ENCODE measurements at places on chromosomes 16 and 17. TPM values are rescaled to one million over a fixed set of nuclear protein-coding genes. Genes with fewer than 3 reads are reported as not detected.
A peak's percentile ranks its signal among the peaks of the same experiment; 100 is the strongest.

DNA sequence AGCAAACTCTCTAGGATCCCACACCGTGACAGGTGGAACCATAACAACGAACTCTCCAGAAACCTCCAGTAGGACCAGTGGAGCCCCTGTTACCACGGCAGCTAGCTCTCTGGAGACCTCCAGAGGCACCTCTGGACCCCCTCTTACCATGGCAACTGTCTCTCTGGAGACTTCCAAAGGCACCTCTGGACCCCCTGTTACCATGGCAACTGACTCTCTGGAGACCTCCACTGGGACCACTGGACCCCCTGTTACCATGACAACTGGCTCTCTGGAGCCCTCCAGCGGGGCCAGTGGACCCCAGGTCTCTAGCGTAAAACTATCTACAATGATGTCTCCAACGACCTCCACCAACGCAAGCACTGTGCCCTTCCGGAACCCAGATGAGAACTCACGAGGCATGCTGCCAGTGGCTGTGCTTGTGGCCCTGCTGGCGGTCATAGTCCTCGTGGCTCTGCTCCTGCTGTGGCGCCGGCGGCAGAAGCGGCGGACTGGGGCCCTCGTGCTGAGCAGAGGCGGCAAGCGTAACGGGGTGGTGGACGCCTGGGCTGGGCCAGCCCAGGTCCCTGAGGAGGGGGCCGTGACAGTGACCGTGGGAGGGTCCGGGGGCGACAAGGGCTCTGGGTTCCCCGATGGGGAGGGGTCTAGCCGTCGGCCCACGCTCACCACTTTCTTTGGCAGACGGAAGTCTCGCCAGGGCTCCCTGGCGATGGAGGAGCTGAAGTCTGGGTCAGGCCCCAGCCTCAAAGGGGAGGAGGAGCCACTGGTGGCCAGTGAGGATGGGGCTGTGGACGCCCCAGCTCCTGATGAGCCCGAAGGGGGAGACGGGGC, 1.3 kb downstream of the SPN start:
- DNase-seq = no peak
- H3K27me3 ChIP-seq = peaks cover 4% of the 10 kb centered on the region
- H3K27ac ChIP-seq = no peak overlapping the region
- no peaks in the 10 kb centered on the region for H3K36me3 ChIP-seq
- no peak overlapping the region for H3K4me3 ChIP-seq

GRCh38 chr17:4555873-4556759, 932 bp upstream of the MYBBP1A start:
- peak overlapping the region; percentile 93 for H3K27ac ChIP-seq
- DNase-seq = no peak
- peaks cover 10% of the 10 kb centered on the region for H3K36me3 ChIP-seq
- peak overlapping the region; percentile 91 for H3K4me3 ChIP-seq
- peaks cover 25% of the 10 kb centered on the region for H3K4me1 ChIP-seq

DNA sequence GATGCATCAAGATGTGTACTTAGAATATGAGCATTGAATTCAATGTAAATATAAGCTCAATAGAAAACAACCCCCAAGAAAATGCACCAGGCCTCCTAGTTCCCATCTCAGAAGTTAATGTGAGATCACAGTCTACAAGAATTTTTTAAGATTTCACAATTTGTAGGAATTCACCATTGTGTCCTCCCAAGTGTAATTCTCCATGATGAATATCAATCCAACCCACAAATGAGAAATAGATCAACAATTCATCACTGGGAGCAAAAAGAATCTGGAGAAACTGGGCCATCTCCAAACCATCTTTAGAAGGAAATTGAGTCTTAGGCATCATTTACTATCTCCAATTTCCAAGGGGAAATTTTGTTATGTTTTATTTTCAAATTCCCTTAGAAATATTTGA, 310.5 kb upstream of the GOT2 start:
- H3K4me3 ChIP-seq = no peak overlapping the region
- peaks cover 13% of the 10 kb centered on the region for H3K4me1 ChIP-seq
- H3K27me3 ChIP-seq = no peaks in the 10 kb centered on the region
- H3K36me3 ChIP-seq = no peaks in the 10 kb centered on the region

DNA sequence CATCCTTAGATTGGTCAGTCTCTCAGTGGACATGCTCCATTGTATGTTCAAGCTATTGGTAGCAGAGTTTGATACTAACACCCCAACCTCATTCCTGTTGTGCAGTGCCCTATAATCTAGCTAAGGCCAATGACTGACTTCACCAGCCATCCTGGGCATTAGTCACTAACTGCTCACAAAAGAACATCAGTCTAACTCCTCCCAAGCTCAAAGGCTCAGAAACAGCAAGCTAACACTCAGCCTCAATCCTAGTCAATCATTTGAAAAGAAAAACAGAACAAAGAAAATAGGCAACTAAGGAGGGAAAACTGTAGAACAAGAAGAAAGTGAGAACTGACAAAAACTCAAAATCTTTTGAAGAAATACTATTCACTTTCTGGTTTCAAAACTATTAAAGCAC, 199.1 kb upstream of the C17orf78 start:
- H3K36me3 ChIP-seq = peaks cover 11% of the 10 kb centered on the region
- peak overlapping the region; percentile 36 for H3K27ac ChIP-seq
- H3K4me3 ChIP-seq = no peak overlapping the region
- DNase-seq = no peak

- no peak for DNase-seq
- peaks cover 22% of the 10 kb centered on the region for H3K4me1 ChIP-seq
- no peaks in the 10 kb centered on the region for H3K36me3 ChIP-seq
Observed at GRCh38 chr17:76791053-76791980, 53.4 kb downstream of the MFSD11 start.

DNA sequence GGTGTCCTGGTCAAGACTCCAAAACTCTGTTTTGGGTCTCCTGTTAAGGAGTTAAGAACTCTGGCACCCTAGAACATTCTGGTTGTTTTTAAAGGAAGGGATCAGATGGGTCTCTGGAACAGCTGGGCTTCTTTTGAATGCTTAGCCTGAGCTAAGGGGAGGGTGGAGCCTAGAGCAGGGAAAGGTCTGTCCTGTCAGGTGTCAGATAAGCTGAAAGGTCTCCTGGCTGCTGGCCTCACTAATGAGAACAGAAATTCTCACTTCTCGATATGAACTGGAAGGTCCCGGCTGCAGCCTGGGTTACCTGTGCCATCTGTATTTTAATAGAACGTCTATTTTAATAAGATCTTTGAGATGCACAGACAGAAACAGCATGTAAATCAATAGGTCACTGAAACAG, 69.0 kb downstream of the RAP1GAP2 start:
- H3K27ac ChIP-seq = no peak overlapping the region
- no peaks in the 10 kb centered on the region for H3K36me3 ChIP-seq
- DNase-seq = no peak
- H3K4me3 ChIP-seq = no peak overlapping the region

GRCh38 chr17:73566905-73567782, 77.1 kb downstream of the SDK2 start:
- H3K36me3 ChIP-seq = no peaks in the 10 kb centered on the region
- H3K4me1 ChIP-seq = no peaks in the 10 kb centered on the region

GRCh38 chr16:1356061-1356900, 4.5 kb downstream of the GNPTG start:
- no peaks in the 10 kb centered on the region for H3K36me3 ChIP-seq
- DNase-seq = no peak
- H3K4me1 ChIP-seq = peaks cover 23% of the 10 kb centered on the region
- H3K27me3 ChIP-seq = no peaks in the 10 kb centered on the region
- H3K4me3 ChIP-seq = no peak overlapping the region
- H3K27ac ChIP-seq = no peak overlapping the region

- H3K4me1 ChIP-seq = peaks cover 19% of the 10 kb centered on the region
- H3K36me3 ChIP-seq = peaks cover 9% of the 10 kb centered on the region
- DNase-seq = no peak
Observed at GRCh38 chr17:80935526-80935925, 56.1 kb upstream of the CHMP6 start.

DNA sequence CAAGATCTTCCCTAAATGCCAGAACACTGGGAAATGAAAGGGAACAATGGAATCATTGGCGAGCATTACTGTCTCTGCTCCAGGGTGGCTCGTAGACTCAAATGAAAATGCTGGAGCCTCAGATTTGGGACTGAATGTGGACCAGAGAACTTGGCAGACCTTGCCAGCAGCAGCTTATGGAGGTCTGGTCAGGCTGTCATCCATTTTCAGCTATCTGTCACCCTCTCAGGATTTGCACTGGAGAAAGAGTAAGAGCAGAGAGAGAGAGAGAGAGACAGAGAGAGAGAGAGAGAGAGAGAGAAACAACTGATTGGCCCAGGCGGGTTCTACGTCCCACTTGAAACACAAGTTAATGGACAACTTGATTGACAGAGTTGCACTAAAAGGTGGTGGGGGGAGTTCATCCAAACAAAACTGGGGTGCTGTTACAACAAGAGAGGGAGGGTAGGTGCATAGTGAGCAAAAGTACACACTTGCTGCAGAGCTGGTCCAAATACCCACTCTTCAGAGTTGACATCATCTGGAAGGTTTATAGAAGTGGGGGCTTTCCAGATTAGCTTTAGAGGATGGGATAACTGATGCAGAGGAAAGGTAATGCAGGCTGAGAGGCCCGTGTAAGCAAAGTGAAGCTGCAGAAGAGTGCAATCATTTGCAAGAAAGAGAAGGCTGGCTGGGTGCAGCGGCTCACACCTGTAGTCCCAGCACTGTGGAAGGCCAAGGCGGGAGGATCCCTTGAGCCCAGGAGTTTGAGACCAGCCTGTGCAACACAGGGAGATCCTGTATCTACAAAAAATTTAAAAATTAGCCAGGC, 16.5 kb upstream of the NSMCE1 start:
- H3K36me3 ChIP-seq = no peaks in the 10 kb centered on the region
- no peaks in the 10 kb centered on the region for H3K27me3 ChIP-seq
- H3K4me3 ChIP-seq = no peak overlapping the region
- H3K4me1 ChIP-seq = peaks cover 31% of the 10 kb centered on the region
- peak; percentile 57 for DNase-seq

GRCh38 chr17:19410875-19411620, at the start of gene RNF112:
Gene RNF112, plus strand, starts transcription at chr17:19411232. Its CDS starts 177 bp downstream, at chr17:19411409.
- peaks cover 7% of the 10 kb centered on the region for H3K4me1 ChIP-seq
- no peaks in the 10 kb centered on the region for H3K36me3 ChIP-seq
- DNase-seq = no peak
- peaks cover 3% of the 10 kb centered on the region for H3K27me3 ChIP-seq
- H3K27ac ChIP-seq = no peak within 1 kb of the TSS

- no peaks in the 10 kb centered on the region for H3K27me3 ChIP-seq
- no peaks in the 10 kb centered on the region for H3K36me3 ChIP-seq
- H3K27ac ChIP-seq = no peak overlapping the region
- DNase-seq = no peak
- no peak overlapping the region for H3K4me3 ChIP-seq
Observed at GRCh38 chr16:57069053-57069452, 23.3 kb upstream of the CPNE2 start.

DNA sequence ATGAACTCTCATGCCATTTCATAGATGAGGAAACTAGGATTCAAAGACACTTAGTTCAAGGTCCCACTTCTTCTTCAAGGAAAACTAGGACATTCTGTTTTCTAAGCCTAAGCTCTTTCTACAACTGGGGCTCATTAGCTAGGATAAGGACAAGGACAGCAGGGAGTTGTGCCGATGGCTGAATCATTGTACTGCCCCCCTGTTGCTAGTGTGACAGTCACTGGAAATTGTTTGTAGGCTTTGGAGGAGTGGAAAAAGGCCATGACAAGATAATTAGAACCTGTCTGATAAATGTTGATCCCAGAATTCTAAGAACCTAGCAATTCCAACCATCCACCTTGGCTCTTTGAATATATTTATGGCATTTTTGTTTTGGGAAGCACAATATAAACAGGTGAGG, 445.7 kb downstream of the CDH8 start:
- H3K27me3 ChIP-seq = peaks cover 10% of the 10 kb centered on the region
- no peak for DNase-seq
- no peak overlapping the region for H3K4me3 ChIP-seq
- no peaks in the 10 kb centered on the region for H3K36me3 ChIP-seq

DNA sequence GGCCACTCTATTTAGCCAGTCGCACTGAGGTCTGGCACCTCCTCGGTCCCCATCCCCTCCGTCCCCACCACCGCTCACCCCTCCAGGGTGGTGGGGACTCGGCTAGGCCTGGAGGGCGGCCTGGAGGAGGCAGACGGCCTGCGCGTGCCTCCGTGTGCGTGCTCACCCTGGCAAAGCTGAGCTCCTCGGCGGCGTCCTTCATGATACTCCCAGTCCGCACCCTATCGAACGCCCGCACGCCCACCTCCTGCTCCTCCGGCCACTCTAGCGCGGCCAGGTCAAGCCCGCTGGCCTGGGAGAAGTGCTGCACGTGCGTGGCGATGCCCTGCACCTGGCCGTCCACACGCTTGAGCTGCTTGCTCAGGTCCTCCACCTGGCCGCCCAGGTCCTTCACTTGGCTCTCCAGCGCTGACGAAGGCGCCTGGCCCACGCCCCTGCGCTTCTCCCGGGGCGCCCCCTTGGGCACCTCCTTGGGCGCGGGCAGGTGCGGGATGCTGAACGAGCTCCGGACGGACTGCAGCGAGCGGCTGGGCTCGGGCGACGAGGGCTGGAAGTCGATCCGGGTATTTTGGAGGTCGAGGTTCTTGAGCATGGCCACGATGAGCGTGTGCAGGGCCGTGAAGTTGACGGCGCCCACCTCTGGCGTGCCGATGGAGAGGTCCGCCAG, 644 bp downstream of the QRICH2 start:
- H3K36me3 ChIP-seq = peaks cover 20% of the 10 kb centered on the region
- DNase-seq = no peak
- no peak overlapping the region for H3K27ac ChIP-seq
- H3K4me1 ChIP-seq = peaks cover 3% of the 10 kb centered on the region

DNA sequence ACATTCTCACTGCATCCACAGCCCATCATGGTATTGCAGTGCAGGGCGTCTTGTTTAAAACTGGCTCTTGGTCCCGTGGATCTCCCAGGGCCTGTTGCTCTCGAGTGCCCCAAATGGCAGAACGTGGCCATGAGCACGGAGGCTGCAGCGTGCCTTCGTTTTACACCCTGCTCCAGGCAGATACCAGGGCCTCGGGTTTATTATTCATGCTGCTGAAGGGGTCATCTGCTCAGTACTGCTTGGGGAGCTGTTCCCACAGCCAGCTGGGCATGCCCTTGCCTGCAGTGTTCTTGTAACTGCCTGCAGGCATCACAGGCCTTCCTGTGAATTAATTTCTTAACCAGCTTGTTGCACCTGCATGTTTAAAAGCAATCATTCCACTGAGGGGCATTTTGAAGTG, 129.7 kb upstream of the CHMP6 start:
- peaks cover 7% of the 10 kb centered on the region for H3K36me3 ChIP-seq
- H3K27ac ChIP-seq = no peak overlapping the region
- H3K4me3 ChIP-seq = no peak overlapping the region
- peaks cover 30% of the 10 kb centered on the region for H3K4me1 ChIP-seq
- no peak for DNase-seq

BANP gene
- 19.5 TPM for total RNA-seq

CMTM4 gene
- total RNA-seq = 22.8 TPM

KANSL1 gene
- 102 TPM for total RNA-seq

RASL10B gene
- 16.2 TPM for total RNA-seq
